ENCODE measurements at places on chromosomes 7 and 10. TPM values are rescaled to one million over a fixed set of nuclear protein-coding genes. Genes with fewer than 3 reads are reported as not detected.

Gene PYROXD2
- total RNA-seq = 20.2 TPM

Gene DKK1
- 4.1 TPM for total RNA-seq

Gene ANXA8L1
- total RNA-seq = 2.2 TPM

Gene NSUN5
- total RNA-seq = 44.3 TPM

Gene TMEM270
- total RNA-seq = 70.1 TPM

Measured in testis (tissue), 5 donors.